Mucosa of gallbladder (tissue), 1 donor: ENCODE measurements at places on chromosomes 1 and 21. TPM values are rescaled to one million over a fixed set of nuclear protein-coding genes. Genes with fewer than 3 reads are reported as not detected.

The KTI12 gene
- total RNA-seq, result 5.9 TPM

The DIPK1A gene
- total RNA-seq, result 17.8 TPM

The CFHR1 gene
- 0.75 TPM for total RNA-seq

The CHD5 gene
- total RNA-seq, result 0.23 TPM

The EXTL1 gene
- 1.6 TPM for total RNA-seq
